ENCODE measurements at places on chromosomes 3 and 15.

GRCh38 chr3:106963442-106963841, 413.8 kb upstream of the CCDC54 start:
- no peak for DNase-seq

- DNase-seq: no peak
These were observed 383.7 kb downstream of the MFSD1 start for GRCh38 chr3:159185443-159186050.

- DNase-seq: no peak
These were observed 231.1 kb upstream of the COL8A1 start for GRCh38 chr3:99407257-99407656.

GRCh38 chr3:13561376-13561775, 12.5 kb downstream of the FBLN2 start:
- no peak for DNase-seq

DNA sequence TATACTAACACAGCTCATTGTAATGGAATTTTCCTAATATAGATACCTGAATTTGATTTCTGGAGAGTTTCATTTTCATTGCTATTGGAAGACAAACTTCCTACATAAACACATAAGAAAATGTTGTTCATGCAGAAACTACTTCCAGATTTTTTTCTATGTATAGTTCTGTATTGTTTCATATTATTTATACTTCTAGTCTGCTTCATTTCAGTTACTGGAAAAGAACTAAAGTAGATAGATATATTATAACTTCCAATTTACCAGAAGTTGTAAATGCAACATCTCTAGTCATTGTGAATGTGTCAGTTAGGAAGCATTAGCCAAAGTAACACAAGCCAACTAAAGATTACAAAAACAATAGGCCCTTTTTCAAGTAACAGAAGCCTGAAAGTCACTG, 147.3 kb upstream of the ZNF385D start:
- DNase-seq: no peak
